ENCODE measurements at places on chromosomes 16 and 17.

GRCh38 chr17:49514071-49514721, 19.1 kb downstream of the NGFR start:
- H3K4me1 ChIP-seq: peaks cover 12% of the 10 kb centered on the region
- H3K4me3 ChIP-seq: no peak overlapping the region
- H3K27ac ChIP-seq: no peak overlapping the region
- H3K27me3 ChIP-seq: peaks cover 6% of the 10 kb centered on the region
- H3K36me3 ChIP-seq: no peaks in the 10 kb centered on the region

- no peaks in the 10 kb centered on the region for H3K36me3 ChIP-seq
- DNase-seq: no peak
- no peak overlapping the region for H3K27ac ChIP-seq
- peaks cover 20% of the 10 kb centered on the region for H3K27me3 ChIP-seq
- no peak overlapping the region for H3K4me3 ChIP-seq
- no peaks in the 10 kb centered on the region for H3K4me1 ChIP-seq
Measured at GRCh38 chr16:22970209-22970865, 156.4 kb downstream of the HS3ST2 start.

GRCh38 chr16:53668869-53669268, 34.8 kb downstream of the RPGRIP1L start:
- no peaks in the 10 kb centered on the region for H3K27me3 ChIP-seq
- H3K36me3 ChIP-seq: no peaks in the 10 kb centered on the region
- no peak overlapping the region for H3K27ac ChIP-seq
- H3K4me3 ChIP-seq: no peak overlapping the region
- H3K4me1 ChIP-seq: no peaks in the 10 kb centered on the region
- no peak for DNase-seq

GRCh38 chr17:74252211-74252610, 21.8 kb upstream of the DNAI2 start:
- H3K4me1 ChIP-seq: no peaks in the 10 kb centered on the region
- no peaks in the 10 kb centered on the region for H3K36me3 ChIP-seq
- no peak for DNase-seq
- H3K4me3 ChIP-seq: no peak overlapping the region
- H3K27ac ChIP-seq: no peak overlapping the region
- peaks cover 13% of the 10 kb centered on the region for H3K27me3 ChIP-seq

DNA sequence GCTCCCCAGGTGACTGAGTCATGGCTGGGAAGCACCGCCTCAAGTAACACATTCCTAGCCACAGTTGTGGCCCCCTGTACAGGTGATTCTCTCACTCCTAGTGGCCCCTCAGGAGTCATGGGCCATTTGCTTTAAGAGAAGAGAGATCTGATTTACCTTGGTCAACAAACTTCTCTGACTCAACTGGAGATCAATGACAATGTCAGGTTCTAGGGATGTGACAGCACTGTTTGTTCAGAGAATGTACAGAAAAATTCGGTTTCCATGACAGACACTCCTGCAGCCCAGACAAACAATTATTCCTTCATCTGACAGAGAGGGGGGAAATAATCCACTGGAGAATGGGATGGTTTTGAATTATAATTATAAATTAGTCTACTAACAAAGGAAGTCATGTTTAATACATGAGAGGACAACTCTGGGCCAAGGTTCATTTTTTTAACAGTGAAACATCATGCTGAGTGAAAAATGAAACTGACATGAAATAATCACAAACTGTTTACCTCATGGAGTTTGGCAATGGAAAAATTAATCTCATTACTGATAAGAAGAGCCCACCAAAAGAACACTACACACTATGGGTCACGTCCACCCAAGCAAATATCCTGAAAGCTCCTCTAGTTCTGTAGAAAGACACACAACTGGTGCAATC, 9.7 kb downstream of the ERN1 start:
- H3K27ac ChIP-seq: no peak overlapping the region
- H3K36me3 ChIP-seq: peaks cover 12% of the 10 kb centered on the region
- no peak for DNase-seq
- H3K4me3 ChIP-seq: no peak overlapping the region

- H3K36me3 ChIP-seq: peaks cover 5% of the 10 kb centered on the region
- peak; percentile 28 for DNase-seq
- peak overlapping the region; percentile 99 for H3K27ac ChIP-seq
Measured at GRCh38 chr17:6639586-6640535, 650 bp downstream of the KIAA0753 start.

GRCh38 chr16:23407436-23408127, 45.4 kb downstream of the COG7 start:
- peaks cover 11% of the 10 kb centered on the region for H3K36me3 ChIP-seq
- no peak overlapping the region for H3K27ac ChIP-seq
- H3K4me1 ChIP-seq: no peaks in the 10 kb centered on the region
- H3K27me3 ChIP-seq: no peaks in the 10 kb centered on the region

GRCh38 chr16:87490096-87490798, 2.6 kb downstream of the ZCCHC14 start:
- no peak overlapping the region for H3K27ac ChIP-seq
- DNase-seq: no peak
- H3K4me1 ChIP-seq: peaks cover 45% of the 10 kb centered on the region
- H3K4me3 ChIP-seq: peak overlapping the region; percentile 73
- H3K36me3 ChIP-seq: peaks cover 2% of the 10 kb centered on the region
- no peaks in the 10 kb centered on the region for H3K27me3 ChIP-seq

- DNase-seq: no peak
- H3K4me1 ChIP-seq: peaks cover 2% of the 10 kb centered on the region
- peak overlapping the region; percentile 83 for H3K27ac ChIP-seq
- H3K36me3 ChIP-seq: no peaks in the 10 kb centered on the region
Measured at GRCh38 chr17:4405038-4405669, 28.6 kb upstream of the SPNS3 start.

GRCh38 chr16:50802000-50802399, 60.1 kb downstream of the CYLD start:
- peaks cover 3% of the 10 kb centered on the region for H3K27me3 ChIP-seq
- H3K36me3 ChIP-seq: peaks cover 2% of the 10 kb centered on the region
- no peak for DNase-seq

DNA sequence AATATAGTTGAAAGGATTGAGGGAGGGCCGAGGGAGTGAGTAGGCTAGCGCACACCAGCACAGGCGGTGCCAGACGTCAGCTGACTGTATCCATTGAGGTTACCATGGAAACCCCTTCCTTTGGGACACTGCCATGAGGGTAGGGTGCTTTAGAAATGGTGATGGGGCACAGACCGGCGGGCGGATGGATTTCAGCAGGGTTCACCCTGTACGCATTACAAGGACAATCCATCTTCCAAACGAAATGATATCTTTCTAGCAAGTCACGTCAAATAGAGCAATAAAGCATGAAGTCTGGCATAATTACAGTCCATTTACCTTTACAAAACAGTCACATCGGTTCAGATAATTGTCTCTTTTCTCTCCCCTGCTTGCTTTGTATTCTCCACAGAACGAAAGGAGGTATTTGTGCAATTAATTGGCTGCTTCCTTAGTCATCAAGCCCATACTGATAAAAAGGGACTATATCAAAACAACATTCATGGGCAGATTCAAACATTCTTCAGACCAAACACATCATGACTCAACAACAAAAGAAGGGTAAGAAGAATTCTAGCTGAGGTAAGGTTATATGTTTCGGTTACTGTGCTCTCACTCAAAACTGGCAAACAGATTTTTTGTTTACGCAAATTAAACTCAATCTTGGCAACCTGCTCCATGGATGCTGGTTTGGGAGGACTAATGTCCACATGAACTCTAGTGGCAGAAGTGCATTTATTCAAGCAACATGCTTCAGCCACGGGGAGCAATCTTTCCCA, 140.6 kb downstream of the CDK5R1 start:
- no peaks in the 10 kb centered on the region for H3K27me3 ChIP-seq
- H3K4me1 ChIP-seq: no peaks in the 10 kb centered on the region
- no peak overlapping the region for H3K4me3 ChIP-seq
- no peak for DNase-seq
- H3K36me3 ChIP-seq: peaks cover 2% of the 10 kb centered on the region
- H3K27ac ChIP-seq: no peak overlapping the region

DNA sequence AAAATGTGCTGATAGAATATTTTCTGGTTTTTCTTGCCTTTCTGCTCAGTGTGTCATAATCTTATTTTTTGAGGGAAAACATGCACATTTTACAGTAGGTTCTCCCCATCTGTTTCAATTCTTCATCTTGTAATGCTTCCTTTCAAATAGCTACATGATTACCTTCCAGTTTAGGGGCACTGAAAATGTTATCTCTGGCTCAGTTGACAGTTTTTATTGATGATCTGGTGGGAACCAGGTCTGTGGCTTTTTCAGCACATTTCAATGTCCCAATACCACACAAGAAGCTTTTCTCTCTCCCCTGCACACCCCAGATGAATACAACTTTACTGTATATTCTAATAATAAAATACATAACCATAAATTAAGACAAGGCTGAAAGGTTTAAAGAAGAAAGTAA, 36.5 kb downstream of the FTO start:
- H3K27me3 ChIP-seq: no peaks in the 10 kb centered on the region
- no peak for DNase-seq
- H3K4me1 ChIP-seq: peaks cover 36% of the 10 kb centered on the region

DNA sequence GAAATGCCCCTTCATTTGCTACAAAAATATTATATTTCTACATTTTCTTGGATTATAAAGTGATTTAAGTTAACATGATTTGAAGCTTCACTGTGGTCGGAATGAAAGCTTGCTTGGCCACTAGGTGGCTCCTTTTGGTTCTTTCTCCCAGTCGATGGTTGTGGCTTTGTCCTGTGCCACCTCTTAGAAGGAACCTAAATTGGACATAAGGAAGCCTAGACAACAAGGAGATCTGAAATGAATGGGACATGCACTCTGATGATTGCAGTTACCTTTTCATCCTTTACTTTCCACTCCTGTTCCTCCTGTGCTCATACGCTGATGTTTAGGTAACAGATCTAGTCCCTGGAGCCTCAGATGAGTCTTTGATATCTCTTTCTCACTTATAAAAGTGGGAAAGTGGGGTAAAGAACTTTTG, 39.2 kb downstream of the FTO start:
- H3K36me3 ChIP-seq: peaks cover 3% of the 10 kb centered on the region
- DNase-seq: no peak
- H3K27me3 ChIP-seq: no peaks in the 10 kb centered on the region
- peaks cover 40% of the 10 kb centered on the region for H3K4me1 ChIP-seq

GRCh38 chr16:69564845-69565670, 708 bp upstream of the NFAT5 start:
- no peaks in the 10 kb centered on the region for H3K36me3 ChIP-seq
- no peak for DNase-seq
- H3K4me3 ChIP-seq: peak overlapping the region; percentile 77
- H3K4me1 ChIP-seq: peaks cover 26% of the 10 kb centered on the region

DNA sequence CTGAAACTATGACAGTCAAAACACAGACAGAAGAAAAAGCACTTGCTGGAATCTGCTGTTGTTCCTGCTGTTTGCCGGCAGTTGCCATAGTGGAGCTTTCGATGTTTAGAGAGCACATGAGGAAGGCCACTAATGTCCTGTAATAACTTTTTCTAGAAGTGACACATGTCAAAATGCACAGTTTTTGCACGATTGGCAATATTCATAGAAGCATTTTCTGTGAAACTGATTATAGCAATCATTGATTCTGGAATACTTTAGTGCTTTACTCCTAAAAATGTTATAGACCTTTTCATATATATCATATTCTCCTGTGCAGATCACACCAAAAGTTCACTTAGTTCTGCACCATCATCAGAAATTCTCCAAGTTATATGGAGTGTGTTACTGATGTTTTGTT, 407.0 kb upstream of the SOX9 start:
- no peaks in the 10 kb centered on the region for H3K36me3 ChIP-seq
- no peak for DNase-seq
- H3K27me3 ChIP-seq: no peaks in the 10 kb centered on the region
- H3K4me1 ChIP-seq: peaks cover 16% of the 10 kb centered on the region

- H3K4me3 ChIP-seq: no peak overlapping the region
- H3K4me1 ChIP-seq: peaks cover 7% of the 10 kb centered on the region
- H3K27ac ChIP-seq: no peak overlapping the region
- DNase-seq: no peak
Measured at GRCh38 chr16:11349599-11350276, 4.5 kb downstream of the RMI2 start.

DNA sequence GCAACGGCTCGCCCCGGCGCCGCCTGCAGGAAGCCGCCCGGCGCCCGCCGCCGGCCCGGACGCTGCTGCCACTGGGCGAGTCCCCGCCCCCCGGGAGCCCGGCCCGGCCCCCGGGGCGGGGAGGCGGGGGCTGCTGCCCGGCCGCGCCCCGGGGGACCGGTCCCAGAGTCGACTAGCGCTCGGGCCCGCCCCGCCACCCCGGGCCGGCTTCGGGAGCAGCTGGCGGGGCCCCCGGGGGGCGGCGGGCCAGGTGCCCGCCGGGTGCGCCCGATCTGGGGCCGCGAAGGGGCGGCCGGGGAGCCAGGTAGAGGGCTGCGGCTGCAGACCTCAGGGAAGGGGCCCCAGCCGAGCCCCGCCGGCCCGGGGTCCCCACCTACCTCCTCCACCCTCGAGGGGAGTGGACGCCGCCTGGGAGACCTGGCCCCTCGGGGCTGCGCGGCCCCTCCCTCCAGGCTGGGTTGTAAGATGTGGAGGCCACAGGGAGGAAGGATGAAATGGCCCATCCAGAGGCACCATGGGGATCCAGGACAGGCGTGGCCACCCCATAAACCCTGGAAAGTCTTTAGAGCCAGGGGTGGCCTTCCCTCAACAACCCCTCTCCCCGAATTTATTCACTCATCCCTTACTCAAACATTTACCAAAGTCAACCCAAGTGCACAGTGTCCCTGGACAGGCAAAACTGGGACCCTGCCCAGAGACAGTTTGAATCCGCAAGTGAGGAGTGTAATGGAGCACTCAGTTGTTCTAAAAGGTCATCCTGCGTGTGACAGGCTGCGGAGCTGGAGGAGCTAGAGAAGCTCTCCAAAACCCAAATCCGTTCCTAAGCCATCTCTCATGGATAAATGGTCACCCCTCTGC, at the start of gene CDYL2:
Gene CDYL2, minus strand, starts transcription at position 73 of the 858 bp plus-strand sequence. CDS start 425 bp downstream, outside the sequence.
- peak; percentile 42 for DNase-seq
- H3K27me3 ChIP-seq: peaks cover 32% of the 10 kb centered on the region
- peaks cover 2% of the 10 kb centered on the region for H3K36me3 ChIP-seq

DNA sequence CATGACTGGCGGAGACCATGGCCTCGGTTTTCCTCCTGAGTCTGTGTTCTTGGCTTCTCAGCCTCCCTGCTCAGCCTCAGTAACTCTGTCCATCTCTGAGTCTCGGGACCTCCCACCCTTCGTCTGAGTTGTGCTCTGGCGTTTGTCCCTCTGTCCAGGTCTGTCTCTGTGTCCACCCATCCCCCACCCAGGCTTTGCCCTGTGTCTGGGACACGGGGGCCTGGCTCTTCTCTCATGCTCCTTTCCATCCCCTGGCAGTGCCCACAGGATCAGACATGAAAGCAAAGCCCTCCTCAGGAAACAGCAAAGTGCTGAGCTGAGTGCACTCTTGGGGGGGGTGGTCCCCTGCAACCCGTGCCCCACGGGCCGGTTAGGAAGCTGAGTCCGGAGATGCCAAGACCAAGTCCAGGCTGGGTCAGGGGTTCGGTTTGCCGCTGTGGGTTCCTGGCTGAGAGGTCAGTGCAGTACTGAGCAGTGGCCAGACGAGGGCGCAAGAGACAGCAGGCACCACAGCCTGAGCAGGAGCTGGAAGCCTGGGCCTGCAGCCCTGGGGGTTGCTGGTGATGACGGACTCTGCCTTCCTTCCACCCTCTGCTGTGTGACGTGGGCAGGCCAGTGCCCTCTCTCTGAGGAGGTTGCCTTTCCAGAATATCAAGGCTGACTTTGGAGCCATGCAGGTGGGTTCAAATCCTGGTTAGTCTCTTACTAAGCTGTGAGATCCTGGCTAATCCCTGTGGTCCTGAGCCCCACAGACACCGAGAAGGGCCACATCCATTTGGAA, 2.5 kb downstream of the P2RX1 start:
- H3K36me3 ChIP-seq: no peaks in the 10 kb centered on the region
- no peak overlapping the region for H3K4me3 ChIP-seq
- H3K4me1 ChIP-seq: no peaks in the 10 kb centered on the region

GRCh38 chr17:32520104-32520701, 33.4 kb downstream of the CDK5R1 start:
- DNase-seq: no peak
- H3K36me3 ChIP-seq: peaks cover 1% of the 10 kb centered on the region
- H3K27me3 ChIP-seq: no peaks in the 10 kb centered on the region
- peaks cover 16% of the 10 kb centered on the region for H3K4me1 ChIP-seq

Measured in progenitor cell of endocrine pancreas (in vitro differentiated cells).